HS-27A (cell line): ENCODE measurements at places on chromosomes 7 and 10.

- DNase-seq: no peak
Observed at GRCh38 chr10:119483001-119483400, 59.5 kb downstream of the RGS10 start.

DNA sequence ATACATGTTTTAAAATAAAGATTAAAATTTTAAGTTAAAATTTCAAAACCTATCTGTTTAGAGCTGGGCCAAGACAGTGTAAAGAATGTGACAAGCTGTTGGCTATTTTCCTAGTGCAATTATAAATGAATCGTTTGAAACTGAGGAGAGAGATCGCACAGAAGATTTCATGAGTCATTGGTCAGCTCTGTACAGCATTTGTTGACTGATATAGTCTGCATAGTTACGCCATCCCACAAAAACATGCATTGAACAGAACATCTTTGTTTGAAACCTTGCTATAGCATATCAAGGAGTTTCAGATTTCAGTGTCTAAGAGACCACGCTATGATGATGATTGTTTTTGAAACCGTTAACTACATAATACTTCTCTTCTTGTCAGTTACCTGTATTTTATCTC lies 1.3 kb upstream of the C10orf67 start:
- DNase-seq: no peak

DNA sequence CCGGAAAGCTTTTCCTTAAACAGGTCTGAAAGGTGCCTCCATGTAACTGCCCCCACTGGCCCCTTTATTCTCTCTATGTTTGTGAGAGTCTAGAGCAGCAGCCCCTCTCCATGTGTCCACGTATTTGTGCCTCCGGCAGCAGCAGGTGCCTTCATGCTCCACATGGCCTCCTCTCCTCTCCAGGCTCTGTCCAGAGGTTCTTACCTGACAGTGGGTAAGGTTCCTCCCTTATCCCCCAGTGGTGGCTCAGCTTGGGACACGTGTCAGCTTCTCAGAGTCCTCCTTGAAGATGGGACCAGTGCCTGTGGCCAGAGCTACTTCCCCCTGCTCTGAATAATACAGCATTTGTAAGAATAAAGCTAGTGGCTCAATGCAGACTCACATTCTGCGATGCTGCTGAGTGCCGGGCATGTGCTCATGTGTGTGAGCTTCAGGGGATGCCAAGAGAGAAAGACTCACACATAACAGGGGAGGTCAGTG lies 7.9 kb downstream of the CALML3 start:
- DNase-seq: no peak

DNA sequence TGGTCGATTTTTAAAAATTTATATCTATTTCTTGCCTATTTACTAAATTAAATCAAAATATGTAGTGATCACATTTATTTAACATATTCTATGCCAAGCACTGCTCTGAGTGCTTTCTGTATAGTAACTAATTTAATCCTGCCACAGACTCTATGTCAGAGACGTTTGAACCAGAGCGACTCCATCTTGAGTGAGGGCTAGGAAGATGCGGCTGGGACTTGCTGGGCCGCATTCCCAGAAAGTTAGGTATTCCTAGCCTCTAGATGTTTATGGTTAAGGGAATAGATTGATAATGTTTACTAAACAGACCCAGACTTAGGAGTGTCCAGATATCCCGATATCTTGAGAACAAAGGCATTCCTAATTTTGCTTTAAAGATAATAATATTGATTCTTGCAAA lies 3.2 kb upstream of the GSTO1 start:
- DNase-seq: no peak

- no peak for DNase-seq
Observed at GRCh38 chr10:87504307-87504639, 420 bp upstream of the MINPP1 start.

DNA sequence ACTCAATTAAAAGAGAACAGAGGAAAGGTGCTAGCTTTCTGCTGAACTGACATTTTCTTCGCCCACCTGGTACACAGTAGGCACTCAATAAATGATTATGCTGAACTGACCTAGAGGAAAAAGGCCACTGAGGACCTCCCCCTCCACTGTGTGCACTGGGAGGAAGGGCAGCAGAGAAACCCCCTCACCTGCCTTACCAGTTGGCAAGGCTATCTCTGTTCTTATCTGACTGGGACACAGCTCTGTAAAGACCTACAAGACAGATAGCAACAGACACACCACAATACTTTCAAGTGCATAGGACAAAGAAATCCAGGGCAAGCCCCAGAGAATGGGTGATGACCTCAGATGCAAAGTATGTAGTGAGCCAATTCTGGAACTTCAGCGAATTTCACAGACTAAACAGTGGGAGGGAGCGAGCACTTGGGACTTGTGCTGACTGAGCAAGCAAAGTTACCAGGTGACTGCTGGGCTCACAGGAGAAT lies 30.4 kb downstream of the PDLIM1 start:
- peak; percentile 65 for DNase-seq

DNA sequence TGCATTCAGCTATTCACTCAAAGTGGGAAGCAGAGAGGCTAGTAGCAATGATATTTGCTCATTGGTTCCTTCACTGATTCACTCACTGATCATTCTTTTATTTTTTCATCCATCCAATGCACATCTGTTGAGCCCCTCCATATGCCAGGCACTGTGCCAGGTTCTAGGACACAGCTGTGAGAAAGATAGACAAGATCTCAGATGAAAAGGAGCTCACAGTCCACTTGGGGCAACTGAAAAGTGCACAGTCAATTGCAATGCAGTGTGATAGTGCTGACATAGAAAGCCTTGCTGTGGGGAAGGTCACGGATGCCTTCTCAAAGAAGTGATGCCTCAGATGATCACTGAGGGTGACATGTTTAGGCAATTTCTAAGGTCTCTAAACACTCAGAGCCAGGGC lies 262.3 kb downstream of the PTEN start:
- no peak for DNase-seq

GRCh38 chr7:23696916-23697441 lies 13.0 kb upstream of the STK31 start:
- DNase-seq: no peak

DNA sequence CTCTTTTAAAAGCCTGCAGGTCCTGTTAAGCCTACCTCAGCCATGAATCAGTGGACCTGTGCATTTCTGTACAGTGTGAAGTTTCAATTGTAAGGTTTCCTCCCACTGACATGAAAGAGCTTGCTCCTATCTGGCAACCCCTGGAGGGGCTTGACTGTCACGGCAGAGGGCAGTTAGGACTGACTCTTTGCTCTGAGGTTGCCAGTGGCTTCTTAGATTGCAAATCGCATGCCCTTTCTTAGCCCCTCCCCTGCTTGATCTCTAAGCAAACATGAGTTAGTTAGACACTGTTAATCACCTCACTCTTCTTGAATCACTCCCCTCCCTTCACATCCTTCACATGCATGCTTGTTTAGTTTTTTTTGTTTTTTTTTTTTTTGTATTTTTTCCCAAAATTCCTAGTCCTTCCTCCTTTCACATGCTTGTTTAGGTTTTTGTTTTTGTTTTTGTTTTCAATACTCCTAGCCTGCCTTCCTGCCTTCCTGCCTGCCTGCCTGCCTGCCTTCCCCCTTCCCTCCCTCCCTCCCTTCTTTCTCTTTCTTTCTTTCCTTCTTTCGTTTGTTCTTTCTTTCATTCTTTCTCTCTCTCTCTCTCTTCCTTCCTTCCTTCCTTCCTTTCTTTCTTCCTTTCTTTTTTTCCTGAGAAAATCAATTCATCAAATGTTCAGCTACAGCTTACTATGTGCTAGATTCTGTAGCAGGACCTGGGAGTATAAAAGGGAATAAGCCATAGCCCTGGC lies 6.0 kb upstream of the HIPK2 start:
- no peak for DNase-seq

GRCh38 chr10:10038348-10038747 lies 979.3 kb upstream of the CELF2 start:
- DNase-seq: no peak
